Fibroblast of the aortic adventitia (primary cell): ENCODE measurements at places on chromosomes 2 and 18. TPM values are rescaled to one million over a fixed set of nuclear protein-coding genes. Genes with fewer than 3 reads are reported as not detected.

Gene ANKRD39
- total RNA-seq = 4.0 and 6.1 TPM in 2 replicates

Gene DIPK1C
- total RNA-seq = not detected in 2 replicates

Gene LBX2
- 2.0 and 3.0 TPM in 2 replicates for total RNA-seq

Gene CDH20
- total RNA-seq = 0.09 TPM in 1 of 2 replicates, not detected in the other

Gene SCG2
- 0.63 and 3.4 TPM in 2 replicates for total RNA-seq

Gene EVA1A
- 25.2 and 28.1 TPM in 2 replicates for total RNA-seq

Gene DYNAP
- not detected in 2 replicates for total RNA-seq

Gene MROH2A
- under 0.01 TPM in 1 of 2 replicates, not detected in the other for total RNA-seq

Gene ARHGAP25
- 0.36 and 2.2 TPM in 2 replicates for total RNA-seq

Gene REG3A
- total RNA-seq = not detected in 2 replicates

Gene LIPG
- 2.7 and 3.2 TPM in 2 replicates for total RNA-seq

Gene KCTD1
- total RNA-seq = 9.9 and 21.8 TPM in 2 replicates

Gene MAPK4
- total RNA-seq = under 0.01 TPM in 1 of 2 replicates, not detected in the other

Gene GPR45
- total RNA-seq = not detected in 2 replicates

Gene GNAL
- 0.16 and 0.63 TPM in 2 replicates for total RNA-seq

Gene PRKRA
- total RNA-seq = 34.2 and 55.8 TPM in 2 replicates

Gene RGPD3
- 0.41 and 0.45 TPM in 2 replicates for total RNA-seq

Gene SH3BP4
- 32.2 and 49.7 TPM in 2 replicates for total RNA-seq

Gene SLC38A11
- total RNA-seq = 0.45 TPM in 1 of 2 replicates, not detected in the other

Gene BBS5
- total RNA-seq = 4.0 and 7.3 TPM in 2 replicates

Gene TTC21B
- total RNA-seq = 17.8 and 22.4 TPM in 2 replicates

Gene CTLA4
- not detected in 2 replicates for total RNA-seq

Gene SIX3
- total RNA-seq = not detected in 2 replicates

Gene WDR12
- total RNA-seq = 28.1 and 34.4 TPM in 2 replicates

Gene GAL3ST2
- 0.25 TPM in 1 of 2 replicates, not detected in the other for total RNA-seq

Gene GLS
- 116 and 627 TPM in 2 replicates for total RNA-seq

Gene FZD7
- total RNA-seq = 35.8 and 40.4 TPM in 2 replicates

Gene CNGA3
- total RNA-seq = 0.18 TPM in 1 of 2 replicates, not detected in the other

Gene KIF3C
- 10.8 and 11.8 TPM in 2 replicates for total RNA-seq

Gene UCN
- 0.27 and 1.1 TPM in 2 replicates for total RNA-seq

Gene KIF1A
- total RNA-seq = under 0.01 TPM in 1 of 2 replicates, not detected in the other

Gene SLC30A3
- total RNA-seq = 0.09 and 0.25 TPM in 2 replicates

Gene CNTNAP5
- total RNA-seq = under 0.01 TPM in 1 of 2 replicates, not detected in the other

Gene ESPNL
- 1.4 and 2.4 TPM in 2 replicates for total RNA-seq

Gene OTOF
- not detected in 2 replicates for total RNA-seq

Gene COLEC11
- total RNA-seq = 0.09 and 0.65 TPM in 2 replicates

Gene TGFA
- not detected in 2 replicates for total RNA-seq
